ENCODE measurements at places on chromosomes 11 and 22.
A peak's percentile ranks its signal among the peaks of the same experiment; 100 is the strongest.

GRCh38 chr11:71372693-71373657 lies 75.2 kb downstream of the DHCR7 start:
- DNase-seq: no peak

GRCh38 chr11:116517077-116517476 lies 255.7 kb downstream of the BUD13 start:
- no peak for DNase-seq

DNA sequence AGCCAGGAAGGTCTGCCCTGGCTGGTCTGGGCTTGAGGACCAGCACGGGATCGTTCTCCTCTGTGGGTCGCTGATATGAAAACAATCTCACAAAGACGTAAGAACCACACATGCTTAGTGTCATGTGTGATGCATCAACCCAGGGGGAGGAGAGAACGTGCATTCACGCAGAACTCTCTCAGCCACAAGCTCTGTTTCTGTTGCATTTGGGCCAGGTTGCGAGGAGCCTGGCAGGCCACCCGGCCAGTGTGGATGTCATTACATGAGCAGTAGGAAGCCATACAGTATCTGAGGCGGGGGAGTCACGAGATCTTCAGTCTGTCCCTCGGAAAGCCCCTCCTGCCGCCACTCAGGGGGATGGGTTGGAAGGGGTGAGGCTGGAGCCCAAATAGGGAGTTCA lies 53.1 kb upstream of the KCNQ1OT1 start:
- no peak for DNase-seq

- no peak for DNase-seq
Measured at GRCh38 chr11:5234381-5234834, at the start of gene HBD. Gene HBD (minus strand): TSS chr11:5234483. CDS start chr11:5234433, 50 bp downstream.

- no peak for DNase-seq
Measured at GRCh38 chr11:117183724-117184349, 5.3 kb downstream of the SIDT2 start.

GRCh38 chr11:64611869-64612646 lies 21.0 kb downstream of the SLC22A12 start:
- no peak for DNase-seq

- no peak for DNase-seq
Measured at GRCh38 chr22:41983513-41984405, 14.5 kb downstream of the SEPTIN3 start.

DNA sequence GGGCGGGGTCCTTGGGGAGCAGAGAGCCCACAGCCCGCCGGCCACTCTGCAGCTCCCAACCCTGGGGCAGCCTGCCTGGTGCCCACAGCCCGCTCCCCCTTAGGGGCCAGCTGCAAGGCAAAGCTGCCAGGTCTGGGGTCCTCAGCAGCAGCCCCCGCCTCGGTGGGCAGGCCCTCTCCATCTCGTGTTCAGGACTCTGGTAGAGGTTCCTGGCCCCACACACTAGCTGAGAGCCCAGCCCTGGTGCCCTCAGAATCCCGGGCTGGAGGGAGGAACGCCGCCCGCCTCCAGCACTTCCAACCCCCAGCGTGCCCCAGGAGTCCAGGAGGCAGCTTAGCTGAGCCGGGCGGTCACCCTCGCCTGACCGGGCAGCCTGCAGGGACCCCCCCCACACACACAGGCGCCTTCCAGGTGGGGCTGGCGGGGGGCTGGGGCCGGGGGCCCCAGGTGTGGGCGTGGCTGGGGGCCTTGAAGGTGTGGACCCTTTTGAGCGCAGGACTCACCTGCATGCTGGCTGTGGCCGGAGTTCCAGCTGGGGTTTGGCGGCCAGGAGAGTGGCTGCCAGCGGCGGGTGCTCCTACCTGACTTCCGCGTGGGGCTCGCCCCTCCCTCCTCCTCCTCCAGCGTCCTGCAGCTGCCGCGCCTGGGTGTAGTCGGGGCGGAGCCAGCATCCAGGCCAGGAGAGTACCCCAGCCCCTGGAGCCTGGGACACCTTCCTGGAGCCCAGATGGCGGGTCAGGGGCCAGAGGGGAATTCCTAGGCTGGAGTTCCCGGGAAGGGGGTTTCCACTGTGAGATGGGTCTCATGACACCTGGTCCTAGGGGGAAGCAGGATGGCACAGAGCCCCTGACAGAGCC lies at the start of gene ANO9:
Gene ANO9 (minus strand): TSS at position 594 of the 857 bp plus-strand sequence. CDS start 85 bp downstream, at position 509.
- DNase-seq: peak; percentile 44

GRCh38 chr11:99098751-99099150 lies 78.0 kb downstream of the CNTN5 start:
- DNase-seq: no peak

DNA sequence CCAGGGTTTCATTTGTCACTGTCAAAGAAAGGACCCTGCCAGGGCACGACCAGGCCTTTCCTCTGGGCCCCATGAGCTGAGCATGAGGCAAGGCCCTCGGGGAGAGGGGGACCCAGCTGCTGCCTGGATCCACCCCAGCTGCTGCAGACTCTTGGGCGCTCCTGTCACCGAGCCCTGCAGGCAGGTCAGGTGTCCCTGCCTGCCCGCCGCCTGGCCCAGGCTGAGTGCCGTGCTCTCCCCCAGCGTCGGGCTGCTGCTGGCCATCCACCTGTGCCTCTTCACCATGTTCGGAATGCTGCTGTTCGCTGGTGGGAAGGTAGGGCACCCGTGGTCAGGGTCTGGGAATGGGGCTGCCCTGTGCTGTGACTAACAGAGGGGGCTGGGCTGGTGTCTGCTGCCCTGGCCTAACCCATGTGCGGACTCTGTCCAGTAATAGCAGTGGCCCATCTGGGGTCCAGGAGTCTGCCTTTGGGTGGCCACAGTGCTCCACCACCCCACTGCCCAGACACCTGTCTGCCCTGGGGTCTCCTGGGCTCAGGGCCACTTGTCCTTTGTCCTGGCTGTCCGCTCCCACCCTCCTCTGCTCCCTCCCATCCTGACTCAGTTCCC lies 15.0 kb downstream of the TPCN2 start:
- DNase-seq: no peak

GRCh38 chr11:62406034-62406433 lies 12.8 kb upstream of the SCGB1A1 start:
- no peak for DNase-seq

- no peak for DNase-seq
Measured at GRCh38 chr22:49312601-49313000, 515.1 kb downstream of the BRD1 start.

- no peak for DNase-seq
Measured at GRCh38 chr11:62116451-62116850, 7.4 kb upstream of the INCENP start.

- no peak for DNase-seq
Measured at GRCh38 chr22:44869196-44869595, 116.8 kb downstream of the ARHGAP8 start.

DNA sequence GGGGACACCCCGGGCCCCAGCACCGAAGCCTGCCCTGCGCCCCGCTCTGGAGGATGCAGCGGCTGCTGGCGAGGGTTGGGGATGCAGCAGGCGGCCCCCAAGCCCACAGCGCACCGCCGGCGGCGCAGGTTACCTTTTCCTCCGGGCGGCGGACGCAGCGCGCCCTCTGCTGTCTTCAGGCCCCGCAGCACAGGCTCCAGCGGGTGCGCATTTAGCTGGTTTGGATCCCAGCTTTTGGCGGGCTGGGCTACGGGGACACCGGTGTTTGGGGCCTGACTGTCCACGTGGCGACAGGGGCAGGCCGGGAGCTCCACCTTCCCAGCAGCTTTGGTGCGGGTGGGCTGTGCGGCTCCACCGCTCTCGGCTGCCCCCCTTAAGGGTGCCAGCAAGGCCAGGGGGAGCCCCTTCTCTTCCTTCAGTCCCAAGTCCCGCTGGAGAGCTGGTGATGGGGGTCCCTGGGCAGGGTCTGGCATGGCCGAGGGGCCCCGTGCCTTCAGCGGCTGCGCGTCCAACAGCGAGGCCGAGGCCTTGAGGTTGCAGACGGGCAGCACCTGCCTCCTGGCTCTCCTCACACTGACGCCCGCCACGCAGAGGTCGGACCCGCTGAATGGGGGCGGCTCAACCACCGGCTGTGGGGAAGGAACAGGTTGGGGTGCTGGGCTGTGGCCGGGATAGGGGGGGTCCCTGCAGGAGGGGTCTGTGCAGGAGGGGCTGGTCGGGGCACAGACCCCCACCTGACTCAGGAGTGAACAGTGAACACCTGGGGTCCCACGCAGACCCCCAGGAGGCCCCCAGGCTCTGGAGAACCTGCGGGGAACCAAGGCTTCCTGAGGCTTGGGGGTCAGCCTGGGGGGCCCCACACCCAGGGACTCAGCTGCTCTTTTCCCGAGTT lies 18.0 kb upstream of the IL17REL start:
- peak; percentile 86 for DNase-seq

GRCh38 chr11:62556875-62557631 lies 10.4 kb upstream of the AHNAK start:
- DNase-seq: no peak

GRCh38 chr11:12602421-12602820 lies 71.8 kb upstream of the TEAD1 start:
- DNase-seq: no peak

DNA sequence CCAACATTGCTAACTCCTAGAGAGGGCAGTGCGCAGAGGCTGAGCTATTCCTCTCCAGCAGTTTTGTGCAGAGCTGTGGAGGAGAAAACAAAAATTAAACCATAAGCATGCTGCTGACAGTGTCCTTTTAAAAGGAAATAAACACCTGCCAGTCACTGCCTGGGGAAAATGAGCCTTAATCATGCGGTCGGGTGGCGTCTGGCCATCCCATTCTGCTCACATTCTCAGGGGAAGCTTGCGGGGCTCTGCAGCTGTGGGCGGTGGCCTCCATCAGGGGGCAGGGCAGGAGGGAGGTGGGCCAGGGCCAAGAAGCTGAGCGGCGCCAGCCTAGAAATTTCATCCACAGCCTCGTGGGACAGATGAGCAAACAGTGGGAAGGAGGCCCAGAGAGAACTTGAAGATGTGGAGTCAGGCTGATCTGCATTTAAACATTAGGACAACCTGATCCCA lies 71.0 kb upstream of the TP53I11 start:
- DNase-seq: no peak

DNA sequence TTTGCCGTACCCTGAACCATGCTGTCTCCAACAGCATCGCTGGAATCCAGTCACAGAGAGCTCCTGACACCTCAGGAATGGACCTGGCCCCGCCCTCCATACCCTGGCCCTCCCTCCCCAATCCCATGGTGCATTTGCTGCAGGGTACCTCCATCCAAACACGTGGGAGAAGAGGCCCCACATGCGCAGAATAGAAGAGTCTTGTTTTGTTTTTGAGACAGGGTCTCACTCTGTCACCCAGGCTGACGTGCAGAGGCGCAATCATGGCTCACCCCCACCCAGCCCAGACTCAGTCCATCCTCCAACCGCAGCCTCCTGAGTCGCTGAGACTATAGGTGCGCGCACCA lies 2.3 kb upstream of the PNPLA2 start:
- DNase-seq: no peak

DNA sequence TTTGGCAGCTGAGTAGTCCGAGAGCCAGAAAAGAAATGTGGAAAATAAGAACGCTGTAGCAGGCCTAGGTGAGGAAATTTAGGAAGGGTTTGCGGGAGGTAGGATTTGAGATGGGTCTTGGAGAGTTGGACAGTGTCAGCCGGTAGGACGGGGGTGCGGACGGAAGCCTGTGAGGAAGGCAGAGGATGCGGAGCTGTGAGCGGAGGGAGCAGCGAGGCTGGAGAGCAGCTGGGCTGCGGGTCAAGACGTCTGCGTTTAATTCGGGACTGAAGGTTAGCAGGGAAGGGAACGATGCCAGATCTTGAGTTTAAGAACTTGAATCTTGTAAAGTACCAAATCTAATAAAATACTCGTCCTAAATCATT lies 669 bp upstream of the TIGD3 start:
- no peak for DNase-seq

- no peak for DNase-seq
Measured at GRCh38 chr11:121634889-121635288, 182.1 kb upstream of the SORL1-AS1 start.

- DNase-seq: no peak
Measured at GRCh38 chr11:15772981-15773380, 583.4 kb downstream of the SOX6 start.

GRCh38 chr11:11081288-11081687 lies 223.4 kb upstream of the ZBED5 start:
- no peak for DNase-seq

GRCh38 chr11:117425679-117426296 lies 98.1 kb downstream of the CEP164 start:
- no peak for DNase-seq

GRCh38 chr11:22510741-22511140 lies 114.9 kb downstream of the FANCF start:
- no peak for DNase-seq

DNA sequence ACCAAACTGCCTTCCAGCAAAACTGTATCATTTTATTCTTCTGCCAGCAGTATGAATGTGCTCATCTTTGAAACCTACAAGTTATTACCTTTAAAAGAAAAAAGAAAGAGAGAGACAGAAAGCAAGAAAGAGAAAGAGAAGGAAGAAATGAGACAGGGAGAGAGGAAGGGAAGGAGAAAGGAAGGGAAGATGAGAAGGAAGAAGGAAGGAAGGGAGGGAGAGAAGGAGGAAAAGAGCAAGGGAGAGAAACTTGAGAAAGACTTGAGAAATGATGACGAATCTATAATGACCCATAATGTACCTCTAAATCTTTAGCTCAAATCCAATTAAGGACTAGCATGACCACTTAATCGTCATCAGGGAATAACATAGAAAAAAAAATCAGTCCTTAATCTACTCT lies 11.4 kb upstream of the JAML start:
- no peak for DNase-seq

DNA sequence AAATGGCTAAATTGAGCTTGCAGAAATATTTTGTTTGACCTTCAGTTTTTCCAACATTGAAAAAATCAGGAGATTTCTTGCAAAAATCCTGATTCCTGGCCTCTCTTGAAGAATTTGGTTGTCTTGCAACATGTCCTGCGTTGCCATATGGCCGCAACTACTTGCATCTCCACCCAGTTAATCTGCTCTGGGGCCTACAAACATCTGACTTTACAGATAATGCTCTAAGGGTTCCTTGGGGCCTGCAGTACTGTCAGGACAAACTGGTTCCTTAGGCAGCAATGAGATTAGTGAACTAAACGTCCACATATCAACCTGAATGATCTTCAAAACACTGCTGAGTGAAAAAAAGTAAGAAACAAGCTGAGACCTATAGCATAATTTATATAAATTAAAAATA lies 36.6 kb upstream of the FEZ1 start:
- DNase-seq: no peak

DNA sequence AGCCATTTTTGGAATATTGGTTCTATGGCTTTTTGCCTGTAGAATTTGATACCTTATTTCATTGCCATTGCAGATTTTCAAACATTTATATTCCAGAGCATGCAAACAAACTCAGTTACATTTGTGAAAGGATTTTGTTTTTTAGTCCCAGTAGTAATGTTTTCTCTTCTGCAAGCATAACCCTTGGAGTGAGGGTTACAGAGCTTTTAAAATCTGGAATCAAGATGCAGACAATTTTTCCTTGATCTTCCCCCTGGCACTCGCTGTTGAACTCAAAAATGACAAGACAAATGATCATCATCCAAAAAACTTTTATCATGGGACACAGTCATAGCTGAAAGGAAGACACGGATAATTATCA lies 20.8 kb downstream of the BBOX1 start:
- no peak for DNase-seq

Measured in CD4-positive, alpha-beta T cell treated with Interferon alpha-2 for 1 hour (primary cell).